ENCODE measurements at places on chromosomes 1 and 21. TPM values are rescaled to one million over a fixed set of nuclear protein-coding genes. Genes with fewer than 3 reads are reported as not detected.

The RGS18 gene
- 0.71 TPM for total RNA-seq

The SPRR2E gene
- total RNA-seq, result not detected

The CLCA2 gene
- total RNA-seq, result not detected

The TMEM82 gene
- total RNA-seq, result not detected

The MRAP gene
- total RNA-seq, result not detected

The TAL1 gene
- total RNA-seq, result 4.3 TPM
